ENCODE measurements at places on chromosomes 4 and X.

DNA sequence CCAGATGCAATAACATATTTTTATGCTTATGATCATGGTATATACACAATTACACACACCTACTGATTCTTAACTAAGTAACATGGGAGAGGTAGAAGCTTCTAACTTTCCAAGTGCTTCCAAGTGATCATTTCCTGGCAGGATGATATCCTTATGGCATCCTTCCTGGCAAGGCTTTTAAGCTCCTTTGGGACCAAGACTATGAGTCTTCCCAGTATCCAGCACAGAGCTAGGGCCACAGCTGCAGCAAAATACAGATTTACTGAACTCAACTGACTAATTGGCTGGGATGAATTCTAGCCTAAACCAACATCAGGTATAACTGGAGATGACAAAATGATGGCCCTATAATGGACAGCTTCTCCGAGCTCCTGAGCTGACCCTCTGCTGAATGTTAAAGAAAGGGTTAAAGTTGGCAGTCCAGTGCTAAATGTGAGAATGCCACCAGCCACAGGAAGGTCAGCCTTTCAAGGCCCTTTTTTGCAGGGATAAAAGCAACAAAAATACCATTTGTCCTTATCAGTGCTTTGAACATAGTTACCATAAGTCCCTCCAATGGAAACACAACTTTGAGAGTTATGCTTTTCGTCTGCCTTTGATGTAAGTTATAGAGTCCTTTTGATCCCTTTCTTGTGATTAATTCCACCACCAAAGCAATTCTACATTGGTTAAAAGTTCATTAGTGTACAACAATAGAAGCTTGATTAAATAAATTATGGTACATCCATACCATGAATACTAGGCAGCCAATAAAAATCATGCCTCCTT, 73.4 kb downstream of the MGST2 start:
- DNase-seq = no peak

DNA sequence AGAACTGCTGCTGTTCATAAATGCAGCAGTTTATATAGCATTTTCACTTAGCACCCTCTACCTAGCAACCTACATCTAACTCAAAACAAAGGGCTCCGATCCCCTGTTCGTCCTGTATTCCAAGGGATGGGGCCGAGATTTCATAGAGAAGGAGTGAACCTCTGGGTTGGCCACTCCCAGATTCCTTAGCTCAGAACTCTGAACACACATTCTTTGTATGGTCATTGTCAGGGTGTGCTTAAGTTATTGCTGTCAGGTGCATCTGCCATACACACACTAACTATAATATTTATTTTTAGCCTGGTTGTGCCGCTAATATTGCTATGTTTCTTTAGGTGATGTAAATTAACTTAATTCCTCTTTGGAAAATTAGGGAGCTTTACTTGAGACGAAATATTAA, 47.7 kb upstream of the AADAT start:
- no peak for DNase-seq

DNA sequence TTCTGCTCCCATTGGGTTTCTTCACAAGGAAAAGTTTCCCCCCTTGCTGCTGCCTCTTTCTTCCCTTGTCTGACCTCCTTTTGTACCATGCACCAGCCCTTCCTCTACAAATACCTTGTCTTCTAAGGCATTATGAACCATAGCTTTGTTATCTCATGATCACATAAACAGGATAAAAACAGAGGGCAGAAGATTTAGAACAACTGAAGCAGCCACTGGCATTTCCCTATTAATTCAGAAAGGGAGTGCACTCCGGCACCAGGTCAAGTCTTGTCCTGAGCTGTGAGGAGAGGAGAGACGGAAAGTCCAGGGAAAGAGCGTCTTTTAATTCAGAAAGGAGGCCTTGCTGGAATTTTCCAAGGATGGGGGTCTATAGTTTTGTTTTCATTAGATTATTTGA, 281.7 kb downstream of the RCHY1 start:
- no peak for DNase-seq

GRCh38 chr4:152856960-152857359, 77.2 kb downstream of the ARFIP1 start:
- DNase-seq = no peak

DNA sequence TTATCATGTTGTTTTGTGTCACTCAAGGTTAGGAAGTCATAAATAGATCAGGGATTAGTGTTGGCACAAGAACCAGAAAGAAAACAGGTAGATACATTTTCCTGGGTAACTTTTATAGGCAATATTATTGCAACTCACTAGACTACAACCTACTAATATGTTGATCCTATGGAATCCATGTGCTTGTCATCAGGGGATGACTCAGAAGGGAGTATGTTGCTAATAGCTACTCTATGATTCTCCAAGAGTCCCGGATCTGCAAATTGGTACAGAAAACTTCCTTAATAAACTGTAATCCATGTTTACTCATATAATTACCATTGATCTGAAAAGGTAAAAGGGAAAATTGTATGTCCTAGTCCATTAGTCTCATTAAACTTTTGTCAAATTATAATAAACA, 11.7 kb upstream of the GNRHR start:
- no peak for DNase-seq
